ENCODE measurements at places on chromosomes 1 and 21.

DNA sequence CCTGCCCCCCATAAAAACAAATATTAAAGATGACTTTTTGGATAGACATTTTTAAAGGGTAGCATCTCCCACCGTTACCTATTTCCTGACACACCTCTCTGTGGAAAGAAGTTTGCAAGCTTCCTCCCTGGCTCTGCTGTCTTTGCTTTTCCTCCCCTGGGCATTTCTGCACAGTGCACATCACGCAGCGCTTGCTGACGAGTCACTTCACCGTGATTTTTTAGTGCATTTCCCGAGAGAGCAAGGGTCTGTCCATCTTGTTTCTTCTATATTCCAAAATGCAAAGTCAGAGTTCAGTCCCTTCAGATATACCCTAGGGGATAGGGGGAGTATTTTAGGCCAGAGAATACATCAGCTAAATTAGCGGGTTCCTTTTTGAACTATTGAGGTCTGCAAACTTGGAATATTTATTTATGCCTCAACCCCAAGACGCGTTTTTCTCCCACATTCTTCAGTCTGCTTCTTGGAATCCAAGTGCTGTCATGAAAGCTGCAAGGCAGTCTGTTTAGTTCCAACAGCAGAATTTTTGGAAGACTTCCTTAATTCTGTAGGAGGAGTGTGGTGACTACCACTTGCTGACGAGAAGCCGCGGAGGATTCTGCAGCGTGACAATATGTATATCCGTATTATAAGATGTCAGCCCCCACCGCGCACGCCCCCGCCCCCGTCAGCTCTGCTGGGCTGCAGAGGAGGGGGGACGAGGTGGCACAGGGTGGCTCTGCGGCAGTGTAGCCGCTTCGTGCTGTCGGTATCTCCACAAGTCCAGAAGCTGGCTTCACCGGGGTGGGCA, 22.4 kb downstream of the SMYD2 start:
- no peak for DNase-seq

GRCh38 chr1:66275083-66275482, 258.9 kb upstream of the SGIP1 start:
- DNase-seq, result no peak

DNA sequence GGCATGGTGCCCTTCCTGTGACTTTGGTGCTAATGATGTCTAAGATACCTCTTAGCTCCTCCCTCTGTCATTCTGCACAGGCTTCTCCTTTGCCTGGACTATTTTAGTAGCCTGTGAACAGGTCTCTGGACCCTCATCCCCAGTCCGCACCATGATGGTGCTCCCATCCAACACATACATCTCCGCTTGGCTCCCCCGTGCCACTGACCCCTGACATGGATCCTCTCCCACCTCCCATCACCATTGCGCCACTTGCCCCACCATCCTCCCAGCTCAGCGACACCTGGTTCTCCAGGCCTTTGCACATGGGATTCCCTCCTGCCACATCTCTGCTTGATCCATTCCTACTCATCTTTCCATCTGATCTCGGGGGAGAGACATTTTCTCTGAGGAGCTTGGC, 33.9 kb downstream of the RUNX3 start:
- no peak for DNase-seq

- DNase-seq, result no peak
These were observed 44.7 kb downstream of the ENAH start for GRCh38 chr1:225608014-225608796.

DNA sequence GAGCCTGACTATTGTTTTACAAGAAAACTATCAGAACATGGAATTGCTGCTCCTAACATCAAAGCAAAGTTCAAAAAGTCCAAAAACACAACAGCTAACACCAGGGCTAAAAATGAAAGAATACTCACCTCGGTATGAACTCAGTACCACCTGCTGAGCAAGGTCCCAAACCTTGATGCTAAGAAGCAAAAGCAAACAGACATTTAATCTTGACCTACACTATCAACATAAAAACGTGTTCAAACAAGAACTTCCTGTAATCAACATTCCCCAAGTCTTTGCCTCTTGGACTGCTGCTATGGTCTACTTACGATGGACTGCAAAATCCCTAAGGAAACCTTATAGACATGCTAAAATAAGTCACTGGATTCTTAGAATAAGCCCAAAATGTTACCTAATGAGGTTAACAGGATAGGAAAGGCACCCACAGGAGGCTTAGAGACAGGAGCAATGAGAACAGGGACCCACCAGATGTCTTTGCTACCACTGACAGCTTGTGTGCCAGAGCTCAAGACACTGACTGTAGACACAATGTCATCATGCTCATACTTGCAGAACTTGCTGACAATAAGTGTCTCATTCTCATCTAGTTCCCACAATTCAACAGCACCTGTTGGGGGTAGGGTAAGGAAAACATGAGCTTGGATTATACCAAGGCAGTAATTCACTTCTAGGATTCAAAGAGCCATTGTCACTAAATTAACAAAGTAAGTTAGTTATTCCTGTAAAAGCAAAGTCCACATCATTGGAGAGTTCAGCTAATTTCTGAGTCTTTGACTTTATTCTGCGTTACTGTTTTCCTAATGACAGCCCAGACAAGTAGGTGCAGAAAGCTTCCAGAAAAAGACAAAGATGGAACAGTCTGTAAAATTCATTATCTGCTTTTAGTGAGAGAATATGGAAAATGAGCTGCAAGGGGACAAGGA, 1.8 kb downstream of the WDR77 start:
- DNase-seq, result no peak

- no peak for DNase-seq
These were observed 101.0 kb downstream of the DENND1B start for GRCh38 chr1:197674286-197674685.

DNA sequence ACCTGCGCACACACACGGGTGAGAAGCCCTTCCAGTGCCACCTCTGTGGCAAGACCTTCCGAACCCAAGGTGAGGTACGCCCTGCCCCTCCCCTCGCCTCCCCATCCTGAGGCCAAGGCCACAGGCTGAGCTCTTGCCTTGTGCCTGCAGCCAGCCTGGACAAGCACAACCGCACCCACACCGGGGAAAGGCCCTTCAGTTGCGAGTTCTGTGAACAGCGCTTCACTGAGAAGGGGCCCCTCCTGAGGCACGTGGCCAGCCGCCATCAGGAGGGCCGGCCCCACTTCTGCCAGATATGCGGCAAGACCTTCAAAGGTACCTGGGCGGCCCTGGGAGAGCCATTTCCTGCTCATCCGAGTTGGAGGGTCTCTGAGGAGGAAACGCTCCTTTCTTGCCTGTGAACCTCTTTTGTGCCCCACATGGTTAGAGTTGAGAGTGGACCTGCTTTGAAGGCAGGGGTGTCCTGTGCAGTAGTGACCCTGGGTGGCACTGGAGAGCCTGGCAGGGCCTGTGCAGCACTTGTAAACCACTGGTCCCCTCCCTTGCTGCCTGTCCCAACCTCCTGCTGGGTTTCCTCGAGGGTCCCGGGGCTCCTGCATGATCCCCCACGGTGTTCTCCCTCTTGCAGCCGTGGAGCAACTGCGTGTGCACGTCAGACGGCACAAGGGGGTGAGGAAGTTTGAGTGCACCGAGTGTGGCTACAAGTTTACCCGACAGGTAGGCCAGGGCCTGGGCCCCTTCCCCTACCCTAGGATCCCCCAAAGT, 8.5 kb downstream of the ZBTB48 start:
- DNase-seq, result no peak

DNA sequence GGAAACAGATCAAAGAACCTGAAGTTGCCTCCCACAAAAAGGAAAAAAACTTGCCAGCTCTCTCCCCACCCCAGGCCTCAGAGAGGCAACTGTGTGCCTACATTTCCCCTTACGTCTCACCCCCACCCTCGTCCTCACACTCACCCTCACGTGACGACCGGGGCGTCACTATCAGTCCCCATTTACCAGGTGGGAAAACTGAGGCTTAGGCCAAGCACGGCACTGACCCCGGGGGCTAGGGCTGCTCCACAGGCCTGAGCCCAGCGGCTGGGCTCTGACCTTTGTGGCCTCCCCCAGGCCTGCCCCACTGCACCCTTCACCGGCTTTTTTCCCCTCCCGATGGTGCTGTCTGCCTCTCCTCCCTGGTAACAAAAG, 51.5 kb upstream of the RUNX3 start:
- DNase-seq, result no peak

DNA sequence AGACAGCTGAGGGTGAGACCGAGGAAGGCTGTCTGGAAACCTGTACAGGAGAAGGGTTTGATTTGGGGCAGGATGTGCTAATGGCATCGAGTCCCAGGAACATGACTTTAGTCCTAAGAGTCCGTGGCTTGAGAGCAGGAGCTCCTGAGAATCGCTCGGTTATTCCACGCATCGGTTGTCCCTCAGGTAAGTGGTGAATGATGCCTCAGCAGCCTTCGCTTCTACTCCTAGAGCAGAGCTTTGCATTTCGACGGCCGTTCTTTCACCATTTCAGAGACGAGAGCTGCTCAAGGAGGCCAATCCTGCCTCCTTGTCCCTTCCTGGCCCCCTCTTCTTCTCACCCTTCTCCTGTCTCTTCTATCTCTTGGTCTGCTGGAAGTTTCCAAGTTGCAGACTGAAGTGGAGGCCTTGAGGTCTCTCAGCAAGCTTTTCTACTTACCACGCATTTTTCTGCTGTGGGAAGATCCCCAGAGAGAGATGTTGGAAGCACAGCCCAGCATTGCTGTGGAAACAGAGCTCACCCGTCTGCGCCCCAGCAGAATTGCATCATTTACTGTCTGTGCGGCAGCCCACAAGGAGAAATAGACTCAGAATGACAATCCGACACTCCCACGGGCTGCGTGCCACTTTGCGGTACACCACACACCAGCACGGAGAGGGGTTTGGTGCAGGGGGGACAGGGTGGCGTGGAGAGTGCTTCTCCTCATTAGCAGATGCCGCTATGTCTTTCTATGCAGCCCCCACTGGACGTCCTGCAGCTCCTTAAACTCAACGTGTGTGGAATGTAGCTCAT, 270.7 kb upstream of the C1orf174 start:
- no peak for DNase-seq

- no peak for DNase-seq
These were observed 28.0 kb downstream of the FUBP1 start for GRCh38 chr1:77950873-77951272.

- DNase-seq, result no peak
These were observed 10.9 kb downstream of the VAV3 start for GRCh38 chr1:107954126-107954525.

DNA sequence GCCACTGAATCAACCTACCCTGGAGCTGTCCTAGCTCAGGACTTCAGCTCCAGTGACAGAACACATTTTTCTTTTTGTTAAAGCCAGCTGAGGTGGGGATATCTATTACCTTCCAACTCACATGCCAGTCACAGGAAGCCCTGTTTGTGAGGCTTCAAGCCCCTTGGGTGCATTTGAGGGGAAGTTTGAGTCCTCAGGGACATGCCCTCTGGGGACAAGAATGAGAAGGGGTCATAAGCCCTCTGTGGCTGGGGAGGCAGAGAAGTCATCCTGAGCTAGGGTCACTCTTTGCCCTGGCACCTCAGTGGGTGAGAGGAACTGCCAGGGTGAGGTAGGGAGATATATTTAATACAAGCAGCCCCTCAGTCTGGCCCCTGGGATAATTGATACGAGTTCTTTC, 33.5 kb upstream of the CLDN14 start:
- no peak for DNase-seq

- DNase-seq, result no peak
These were observed 9.2 kb downstream of the GPR157 start for GRCh38 chr1:9119745-9120144.

GRCh38 chr1:7677815-7678214, 93.3 kb upstream of the VAMP3 start:
- no peak for DNase-seq

- no peak for DNase-seq
These were observed 923 bp upstream of the IFNGR2 start for GRCh38 chr21:33402001-33402979.

GRCh38 chr21:37849506-37850102, 66.7 kb downstream of the KCNJ6 start:
- no peak for DNase-seq

DNA sequence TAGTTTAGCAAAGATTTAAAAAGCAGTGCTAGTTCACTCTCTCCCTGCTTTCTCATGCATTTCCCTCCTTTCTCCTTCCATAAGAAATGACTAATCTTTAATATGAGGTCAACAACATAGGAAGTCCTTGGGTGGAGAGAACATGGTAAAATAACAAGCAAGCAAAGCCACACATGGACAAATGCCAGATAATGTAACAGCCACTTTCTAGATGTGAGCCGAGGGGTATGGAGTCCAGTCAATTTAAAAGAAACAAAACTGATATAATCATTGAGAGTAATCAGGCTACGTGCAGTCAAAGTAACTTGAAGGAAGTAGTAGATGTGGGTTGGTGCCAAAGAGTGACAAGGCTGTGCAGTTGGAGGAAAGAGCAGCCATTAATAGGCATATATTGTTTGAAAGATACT, 69.6 kb downstream of the DUSP10 start:
- no peak for DNase-seq

GRCh38 chr1:94895518-94895917, 31.4 kb downstream of the CNN3 start:
- no peak for DNase-seq

GRCh38 chr1:160799641-160800040, 3.7 kb downstream of the LY9 start:
- no peak for DNase-seq

- no peak for DNase-seq
These were observed 37.2 kb upstream of the AIM2 start for GRCh38 chr1:159113596-159114433.

DNA sequence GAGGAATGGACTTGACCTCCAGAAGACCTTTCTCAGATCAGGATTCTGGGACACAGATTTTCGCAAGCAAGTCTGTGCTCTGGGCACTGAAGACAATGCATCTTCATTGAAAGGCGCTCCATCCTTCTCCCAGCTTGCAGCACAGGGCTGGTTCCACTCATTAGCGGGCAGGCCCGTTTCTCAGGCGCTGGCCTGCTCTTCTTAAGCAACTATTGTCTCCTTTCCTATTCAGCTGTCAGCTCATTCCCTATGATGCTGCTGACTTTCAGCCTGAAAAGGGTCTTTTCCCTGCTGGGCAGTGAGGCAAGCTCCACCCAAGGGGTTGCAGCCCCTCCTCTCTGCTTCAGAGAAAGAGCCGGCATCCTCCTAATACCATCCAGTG, 91.9 kb upstream of the PLXNA2 start:
- no peak for DNase-seq

- DNase-seq, result no peak
These were observed 2.9 kb downstream of the NECTIN4 start for GRCh38 chr1:161086457-161086856.

GRCh38 chr1:227890451-227891222, 57.1 kb downstream of the WNT9A start:
- no peak for DNase-seq

GRCh38 chr1:169692756-169693460, 18.5 kb downstream of the SELL start:
- no peak for DNase-seq

DNA sequence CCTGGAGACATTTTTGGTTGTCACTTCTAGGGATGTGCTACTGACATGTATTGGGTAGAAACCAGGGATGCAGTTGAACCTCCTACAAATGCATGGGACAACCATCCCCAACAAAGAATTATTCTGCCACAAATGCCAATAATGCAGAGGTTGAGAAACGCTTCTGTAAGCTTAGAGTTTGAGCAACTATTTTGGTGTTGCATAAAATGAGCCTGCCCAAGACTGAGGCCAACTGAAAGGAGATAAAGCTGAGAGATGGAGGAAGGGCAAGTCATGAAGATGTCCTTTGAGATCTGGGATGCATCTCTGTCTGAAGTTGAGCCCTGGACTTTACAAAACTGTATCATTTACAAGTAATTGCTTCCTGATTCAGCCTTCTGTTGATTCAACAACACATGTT, 106.9 kb downstream of the KCNJ15 start:
- DNase-seq, result no peak

GRCh38 chr1:1314678-1315335, 6.4 kb downstream of the PUSL1 start:
- no peak for DNase-seq
